Activated CD4-positive, alpha-beta T cell treated with anti-CD3 and anti-CD28 coated beads, Interleukin-2, amount 50 U/mL, for 16 hours (primary cell): ENCODE measurements at places on chromosomes 1 and 21.

DNA sequence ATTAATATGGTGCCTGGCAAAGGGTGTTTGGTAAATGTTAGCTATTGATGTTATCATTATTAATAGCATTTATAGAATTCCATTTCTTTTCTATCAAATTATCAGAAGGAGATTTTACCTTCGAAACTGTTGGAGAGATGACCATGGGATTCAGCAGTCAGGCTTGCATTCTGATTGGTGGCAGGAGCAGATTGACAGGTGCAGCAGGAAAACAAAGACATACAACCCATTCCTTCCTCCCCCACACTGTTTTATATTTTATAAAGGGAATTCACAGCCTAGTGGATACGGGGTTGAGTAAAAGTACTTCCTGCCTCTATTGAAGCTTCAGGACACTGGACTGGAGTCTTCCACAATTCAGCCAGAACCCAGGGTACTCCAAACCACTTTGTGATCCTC, 55.1 kb upstream of the SYT14 start:
- no peak for DNase-seq

- peak; percentile 44 for DNase-seq
These were observed 24.8 kb upstream of the ITPKB start for GRCh38 chr1:226763905-226764264.

DNA sequence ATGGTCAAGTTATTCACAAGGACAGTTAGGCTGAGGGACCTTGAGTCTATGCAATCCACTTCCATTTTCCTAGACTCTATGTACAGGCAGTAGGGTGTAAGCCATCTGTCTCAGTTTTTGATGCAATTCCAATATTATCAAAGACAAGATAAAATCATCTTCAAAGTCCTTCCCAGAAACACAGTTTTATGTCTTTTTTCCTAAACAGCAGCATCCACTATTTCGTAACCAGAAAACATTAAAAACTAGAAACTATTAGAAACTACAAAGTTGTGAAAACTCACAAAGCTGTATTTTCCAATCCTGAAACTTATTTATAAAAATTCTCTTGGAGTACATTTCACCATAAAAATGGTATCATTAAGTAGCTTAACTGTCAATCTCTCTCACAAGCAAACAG, 93.8 kb downstream of the EPS15 start:
- no peak for DNase-seq

DNA sequence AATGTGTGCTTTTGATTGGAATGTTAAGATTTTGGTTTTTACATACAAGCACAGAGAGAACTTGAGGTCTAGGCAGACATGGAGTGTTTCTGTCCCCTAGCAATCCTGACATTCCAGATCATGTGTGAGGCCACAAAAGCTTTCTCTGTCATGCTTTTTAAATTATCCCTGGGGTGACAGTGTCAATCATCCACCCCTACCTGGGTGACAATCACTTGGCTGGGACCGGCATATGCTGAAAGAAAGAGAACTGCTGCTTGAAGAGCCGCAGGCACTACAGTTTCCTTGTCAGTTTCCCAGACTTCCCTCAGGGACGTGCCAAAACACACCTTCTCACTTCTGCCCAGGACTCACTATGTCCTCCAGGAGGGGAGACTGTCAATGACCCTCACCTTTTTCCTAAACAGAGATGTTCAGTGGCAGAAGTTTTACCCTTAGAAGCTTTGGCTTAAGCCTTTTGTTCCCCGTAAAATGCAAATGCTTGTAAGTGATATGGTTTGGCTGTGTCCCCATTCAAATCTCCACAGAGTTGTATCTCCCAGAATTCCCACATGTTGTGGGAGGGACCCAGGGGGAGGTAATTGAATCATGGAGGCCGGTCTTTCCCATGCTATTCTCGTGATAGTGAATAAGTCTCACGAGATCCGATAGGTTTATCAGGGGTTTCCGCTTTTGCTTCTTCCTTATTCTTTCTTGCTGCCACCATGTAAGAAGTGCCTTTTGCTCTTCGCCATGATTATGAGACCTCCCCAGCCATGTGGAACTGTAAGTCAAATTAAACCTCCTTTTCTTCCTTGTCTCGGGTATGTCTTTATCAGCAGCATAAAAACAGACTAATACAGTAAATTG, 217.4 kb downstream of the FGGY start:
- DNase-seq = no peak

DNA sequence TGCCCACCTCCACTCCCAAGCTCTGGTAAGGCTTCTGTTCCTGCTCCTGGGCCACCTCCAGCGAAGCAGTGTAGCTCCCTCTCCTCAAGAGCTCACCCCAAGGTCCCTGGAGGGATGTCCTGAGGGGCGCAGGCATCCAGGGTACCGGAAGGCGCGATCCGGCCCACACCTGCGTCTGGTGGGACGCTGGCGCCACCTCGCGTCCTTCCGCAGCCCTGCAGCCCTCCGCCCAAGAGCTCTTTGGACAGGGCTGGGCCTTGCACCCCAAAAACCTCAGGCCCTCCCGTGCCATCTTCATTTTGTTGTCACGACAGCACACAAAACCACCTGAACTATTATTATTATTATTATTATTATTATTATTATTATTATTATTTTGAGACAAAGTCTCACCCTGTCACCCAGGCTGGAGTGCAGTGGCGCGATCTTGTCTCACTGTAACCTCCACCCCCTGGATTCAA, 49.2 kb upstream of the PAX7 start:
- peak; percentile 46 for DNase-seq

- DNase-seq = no peak
These were observed 2.4 kb downstream of the SSX2IP start for GRCh38 chr1:84687714-84688462.

GRCh38 chr1:178690496-178690895, 34.5 kb upstream of the RALGPS2 start:
- DNase-seq = no peak

DNA sequence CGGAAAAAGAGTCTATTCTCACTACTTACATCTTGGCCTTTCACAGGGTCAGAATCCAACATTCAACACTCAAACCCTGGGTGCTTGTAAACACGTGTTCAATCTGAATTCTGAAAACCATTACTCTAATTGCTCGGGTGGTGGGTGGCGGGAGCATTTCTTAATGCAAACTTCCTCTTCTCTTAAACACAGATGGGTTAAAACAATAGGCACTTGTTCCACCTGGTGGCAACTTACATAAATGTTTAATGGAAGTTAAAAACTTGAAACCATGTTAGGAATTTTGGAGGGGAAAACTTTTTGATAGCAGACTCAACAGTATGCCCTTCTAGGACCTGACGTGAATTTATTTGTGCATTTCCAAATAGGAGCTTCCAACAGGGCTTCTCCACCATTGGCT, 23.4 kb upstream of the TDRD10 start:
- DNase-seq = peak; percentile 29

DNA sequence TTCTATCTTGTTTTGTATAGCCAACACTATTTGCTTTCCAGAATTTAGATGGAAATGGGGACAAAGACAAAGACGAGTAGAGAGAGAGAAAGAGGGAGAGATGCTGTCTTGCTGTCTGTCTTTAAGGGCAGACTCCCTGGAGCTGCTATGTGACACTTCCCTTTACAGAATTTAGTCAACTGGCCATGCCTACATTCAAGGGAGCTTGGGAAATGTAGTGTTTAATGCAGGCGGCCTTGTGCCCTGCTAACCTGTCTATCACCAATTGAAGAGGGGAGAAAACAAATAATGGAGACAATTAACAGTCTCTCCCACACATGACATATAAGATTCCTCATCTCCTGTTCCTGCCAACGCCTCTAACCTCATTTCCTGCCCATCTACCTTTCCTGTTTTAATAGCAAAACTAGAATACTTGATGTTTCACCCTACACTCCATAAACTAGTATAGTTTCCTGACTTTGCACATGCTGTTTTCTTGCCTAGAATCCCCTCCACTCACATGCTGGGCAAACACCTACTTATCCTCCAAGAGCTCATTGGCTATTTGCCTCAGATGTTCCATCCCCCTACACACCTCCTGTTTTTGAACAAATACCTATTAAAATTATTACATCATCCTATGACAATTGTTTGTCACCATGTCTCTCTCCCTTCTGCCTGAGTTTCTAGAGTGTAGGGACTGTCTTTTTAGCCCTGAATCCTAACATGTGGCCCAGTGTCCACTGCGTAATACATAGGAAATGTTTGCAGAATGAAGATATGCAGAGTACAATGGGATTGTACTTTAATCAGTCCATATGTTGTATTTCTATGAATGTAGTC, 117.2 kb downstream of the SLC25A24 start:
- DNase-seq = no peak

DNA sequence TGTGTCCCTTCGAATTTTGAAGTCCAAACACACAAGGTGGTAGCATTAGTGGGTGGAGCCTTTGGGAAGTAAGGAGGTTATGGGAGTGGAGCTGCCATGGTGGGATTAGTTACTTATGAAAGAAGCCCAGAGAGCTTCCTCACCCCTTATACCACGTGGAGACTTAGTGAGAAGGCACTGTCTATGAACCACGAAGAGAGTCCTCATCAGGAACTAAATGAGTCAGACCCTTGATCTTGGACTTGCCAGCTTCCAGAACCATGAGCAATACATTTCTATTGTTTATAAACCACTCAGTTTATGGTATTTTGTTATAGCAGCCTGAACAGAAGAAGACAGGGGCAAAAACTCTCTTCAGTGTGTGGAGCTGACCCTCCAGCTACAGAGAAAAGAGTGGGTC, 259.3 kb upstream of the AJAP1 start:
- DNase-seq = peak; percentile 7

- DNase-seq = no peak
These were observed 4.2 kb upstream of the RAP1GAP start for GRCh38 chr1:21673277-21673780.

DNA sequence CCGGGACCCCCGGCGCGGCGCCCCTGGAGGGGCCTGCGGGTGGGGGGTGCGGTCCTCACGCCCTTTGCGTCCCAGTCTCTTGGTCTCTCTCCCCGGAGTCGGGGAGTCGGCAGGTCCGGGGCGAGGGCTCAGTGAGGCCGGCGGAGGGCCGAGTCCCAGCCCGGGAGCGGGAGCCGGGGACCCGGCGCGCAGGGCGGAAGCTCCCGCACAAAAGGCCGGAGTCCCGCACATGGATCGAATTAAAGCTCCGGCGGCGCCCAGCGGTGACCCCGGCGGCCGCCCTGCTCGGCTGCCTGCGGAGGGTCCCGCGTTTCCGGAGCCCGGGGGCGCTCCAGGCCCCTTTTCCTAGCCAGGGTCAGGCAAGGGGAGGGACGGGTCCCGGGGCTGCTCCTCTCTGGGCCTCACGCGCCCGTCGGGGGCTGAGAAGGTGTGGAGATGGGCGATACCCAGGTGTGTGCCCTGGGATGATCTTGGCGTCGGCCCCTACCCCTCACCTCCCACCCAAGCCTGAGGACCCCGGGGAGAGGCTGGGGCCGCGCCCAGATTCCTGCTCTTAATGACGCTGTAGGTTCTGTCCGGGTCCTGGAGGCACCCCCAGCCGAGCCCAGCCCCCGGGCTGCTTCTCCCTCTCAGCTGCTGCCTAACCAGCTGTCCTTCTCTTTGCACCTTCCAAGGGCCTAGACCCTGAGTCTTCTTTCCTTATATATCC, 512 bp downstream of the FBLIM1 start:
- DNase-seq = no peak

- no peak for DNase-seq
These were observed 161.1 kb downstream of the EDEM3 start for GRCh38 chr1:184593597-184593996.

DNA sequence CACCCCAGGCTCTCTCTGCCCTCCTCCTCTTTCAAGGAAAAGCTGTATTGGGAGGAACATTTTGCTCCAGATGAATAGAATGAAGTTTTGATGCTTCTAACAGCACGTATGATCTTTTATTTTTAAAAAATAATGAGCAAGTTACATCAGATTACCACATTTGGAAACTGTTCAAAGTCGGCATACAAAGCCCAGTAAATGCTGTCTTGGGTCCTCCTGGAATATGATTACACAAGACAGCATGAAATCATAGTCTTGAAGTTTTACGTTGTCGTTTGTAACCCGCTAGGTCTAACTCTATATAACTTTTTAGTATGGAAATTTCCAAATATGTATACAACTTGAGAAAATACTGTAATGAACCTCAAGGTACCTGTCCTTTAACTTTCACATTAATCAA, 385.6 kb downstream of the HLX start:
- DNase-seq = no peak

DNA sequence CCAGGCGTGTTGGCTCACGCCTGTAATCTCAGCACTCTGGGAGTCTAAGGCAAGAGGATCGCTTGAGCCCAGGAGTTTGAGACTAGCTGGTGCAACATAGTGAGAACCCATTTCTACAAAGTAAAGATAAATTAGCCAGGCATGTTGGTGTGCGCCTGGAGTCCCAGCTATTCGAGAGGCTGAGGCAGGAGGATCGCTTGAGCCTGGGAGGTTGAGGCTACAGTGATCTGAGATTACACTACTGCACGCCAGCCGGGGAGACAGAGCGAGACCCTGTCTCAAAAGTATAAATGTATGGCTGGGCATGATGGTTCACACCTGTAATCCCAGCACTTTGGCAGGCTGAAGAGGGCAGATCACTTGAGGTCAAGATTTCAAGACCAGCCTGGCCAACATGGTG, 51.5 kb upstream of the LBR start:
- DNase-seq = no peak
